ENCODE measurements at places on chromosomes 4 and X.

DNA sequence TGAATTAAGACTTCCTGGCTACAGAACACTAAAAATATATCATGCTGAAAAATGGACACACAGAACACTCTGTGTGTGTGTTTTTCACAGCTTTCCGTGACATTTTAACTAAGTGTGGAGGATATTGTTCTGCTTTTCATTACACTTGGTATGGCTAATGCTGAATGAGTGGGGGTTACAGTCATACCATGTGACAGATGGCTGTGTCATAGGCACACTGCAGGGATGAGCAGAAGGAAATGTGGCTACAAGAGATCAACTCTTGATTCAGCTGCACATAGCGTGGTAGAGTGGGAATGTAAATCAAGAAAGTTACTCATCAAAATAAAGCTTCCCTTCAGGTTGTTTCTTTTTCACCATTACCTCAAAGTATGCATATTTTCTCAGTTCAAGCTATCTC is 669.8 kb downstream of the IQCM start:
- DNase-seq, result no peak

- no peak for DNase-seq
These were observed 15.6 kb downstream of the ENOX2 start for GRCh38 chrX:130887376-130887775.

GRCh38 chr4:47525154-47525819 is 40.2 kb downstream of the ATP10D start:
- no peak for DNase-seq

DNA sequence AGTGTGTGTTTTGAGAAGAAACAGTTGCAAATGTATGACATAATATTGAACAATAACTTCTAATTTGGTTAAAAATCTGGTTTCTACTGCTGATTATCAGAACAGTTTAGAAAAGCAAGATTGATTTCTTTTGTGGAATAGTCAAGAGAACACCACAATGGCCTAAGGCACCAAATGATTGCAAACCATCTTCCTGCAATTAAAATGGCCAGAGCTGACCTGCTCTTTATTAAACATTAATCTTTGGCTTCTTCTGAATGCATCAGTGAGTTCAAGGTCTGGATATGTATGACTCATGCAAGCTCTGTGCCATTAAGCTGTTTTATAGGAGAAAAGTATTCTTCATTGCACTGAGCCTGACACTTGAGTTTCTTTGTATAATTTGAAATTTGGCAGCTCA is 107.8 kb upstream of the PDHA2 start:
- DNase-seq, result no peak

- DNase-seq, result no peak
These were observed 61.2 kb downstream of the TRIM2 start for GRCh38 chr4:153265306-153266047.
